ENCODE measurements at places on chromosomes 12 and 14. TPM values are rescaled to one million over a fixed set of nuclear protein-coding genes. Genes with fewer than 3 reads are reported as not detected.

The TBC1D30 gene
- 0.19 TPM for total RNA-seq

The ENDOU gene
- total RNA-seq: not detected

The CD4 gene
- 219 TPM for total RNA-seq

DNA sequence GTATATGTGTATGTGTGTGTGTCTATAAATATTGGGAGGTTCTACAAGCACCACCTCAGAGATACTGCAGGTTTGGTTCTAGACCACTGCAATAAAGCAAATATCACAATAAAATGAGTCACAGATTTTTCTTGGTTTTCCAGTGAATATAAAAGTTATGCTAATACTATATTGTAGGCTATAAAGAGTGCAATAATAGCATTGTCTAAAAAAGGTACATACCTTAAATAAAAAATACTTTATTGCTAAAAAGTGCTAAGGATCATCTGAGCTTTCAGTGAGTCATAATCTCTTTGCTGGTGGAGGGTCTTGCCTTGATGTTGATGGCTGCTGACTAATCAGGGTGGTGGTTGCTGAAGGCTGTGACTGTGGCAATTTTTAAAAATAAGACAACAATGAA is 111.1 kb downstream of the VEZT start:
- H3K27me3 ChIP-seq: no peaks in the 10 kb centered on the region
- H3K4me3 ChIP-seq: no peak overlapping the region
- no peaks in the 10 kb centered on the region for H3K36me3 ChIP-seq
- no peak overlapping the region for H3K27ac ChIP-seq
- no peak for DNase-seq
- H3K4me1 ChIP-seq: peaks cover under 1% of the 10 kb centered on the region

DNA sequence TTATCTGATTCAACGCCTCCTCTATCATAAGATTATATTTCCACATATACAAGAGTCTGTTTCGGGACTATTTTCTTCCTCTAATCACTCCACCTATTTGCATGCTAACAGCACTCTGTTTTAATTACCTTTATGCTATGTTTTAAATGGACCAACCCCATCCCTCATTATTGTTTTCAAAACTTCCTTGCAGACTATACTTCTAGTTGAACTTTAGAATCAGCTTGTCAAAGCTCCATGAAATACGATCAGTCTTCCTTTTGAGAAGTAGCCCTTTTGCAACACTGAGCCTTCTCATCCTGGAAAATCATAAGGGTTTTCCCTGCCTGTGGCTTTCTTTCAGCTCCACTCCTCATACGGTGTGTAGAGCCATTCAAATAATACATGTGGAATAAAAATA is 36.9 kb downstream of the ATG14 start:
- H3K4me1 ChIP-seq: peaks cover 29% of the 10 kb centered on the region
- no peaks in the 10 kb centered on the region for H3K27me3 ChIP-seq
- H3K4me3 ChIP-seq: no peak overlapping the region
- no peak for DNase-seq
- peaks cover 45% of the 10 kb centered on the region for H3K36me3 ChIP-seq

The ZFHX2 gene
- 1.1 TPM for total RNA-seq

The KRT6C gene
- not detected for total RNA-seq

DNA sequence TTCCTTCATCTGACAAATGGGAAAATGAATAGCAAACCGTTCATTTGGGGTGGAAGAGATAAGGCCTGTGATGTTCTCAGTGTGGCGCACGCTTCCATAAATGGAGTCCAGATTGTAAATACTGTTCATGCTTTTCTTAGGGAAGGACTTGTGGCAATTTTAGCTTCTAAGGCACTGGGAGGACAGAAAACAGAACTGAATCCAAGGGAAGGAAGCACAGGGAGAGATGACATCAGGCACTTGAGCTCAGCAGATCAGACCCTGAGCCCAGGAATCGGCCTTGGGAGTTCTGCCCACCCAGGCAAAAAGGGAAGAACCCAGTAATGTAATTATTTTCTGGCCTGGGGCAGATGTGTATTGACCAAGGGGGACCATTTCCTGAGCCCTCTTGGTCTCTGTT is 7.2 kb upstream of the SH2B3 start:
- DNase-seq: no peak
- no peaks in the 10 kb centered on the region for H3K36me3 ChIP-seq
- no peak overlapping the region for H3K4me3 ChIP-seq
- no peaks in the 10 kb centered on the region for H3K27me3 ChIP-seq
- H3K27ac ChIP-seq: no peak overlapping the region

The RND1 gene
- total RNA-seq: 1.2 TPM

GRCh38 chr14:74653386-74654138 is 41.5 kb upstream of the LTBP2 start:
- H3K27me3 ChIP-seq: no peaks in the 10 kb centered on the region
- no peak overlapping the region for H3K4me3 ChIP-seq
- DNase-seq: no peak

DNA sequence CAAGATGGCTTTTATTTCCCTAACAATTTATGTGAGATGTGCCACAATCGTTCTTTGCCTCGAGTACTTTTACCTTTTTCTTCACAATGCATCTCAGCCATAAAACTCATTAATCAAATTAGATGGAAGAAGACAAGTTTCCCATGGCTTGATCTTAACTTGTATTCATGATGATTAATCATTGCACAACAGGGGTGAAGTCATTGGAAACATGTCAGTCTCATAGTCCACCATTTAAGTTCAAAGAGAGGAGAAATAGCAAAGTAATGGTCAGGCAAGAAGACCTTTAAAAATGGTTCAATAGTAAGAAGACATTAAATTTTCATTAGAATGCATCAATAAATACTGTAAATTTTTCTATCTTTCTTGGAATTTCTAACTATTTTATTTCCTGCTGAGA is 136.3 kb downstream of the FOXG1 start:
- H3K27ac ChIP-seq: no peak overlapping the region
- H3K36me3 ChIP-seq: no peaks in the 10 kb centered on the region
- no peaks in the 10 kb centered on the region for H3K27me3 ChIP-seq

DNA sequence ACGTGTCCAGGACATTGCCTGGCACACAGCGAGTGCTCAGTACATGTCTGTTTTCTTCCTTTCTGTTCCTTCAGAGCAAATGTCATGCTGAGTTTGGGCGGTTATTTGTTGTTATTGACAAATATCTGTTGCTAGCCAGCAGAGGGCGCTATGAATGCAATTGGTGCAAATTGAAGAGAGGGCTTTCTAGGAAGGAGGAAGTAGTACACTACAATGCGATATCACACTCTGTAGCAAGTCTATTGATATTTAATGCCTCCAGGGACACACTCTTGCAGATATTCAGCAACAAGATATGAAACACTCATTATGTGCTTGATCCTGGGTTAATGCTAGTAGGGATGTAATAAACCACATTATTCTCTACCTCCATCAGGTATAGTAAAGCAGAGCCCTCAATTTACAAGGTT is 267.3 kb upstream of the SRRM4 start:
- DNase-seq: peak; percentile 42
- H3K27me3 ChIP-seq: no peaks in the 10 kb centered on the region
- no peak overlapping the region for H3K4me3 ChIP-seq
- no peaks in the 10 kb centered on the region for H3K4me1 ChIP-seq
- no peaks in the 10 kb centered on the region for H3K36me3 ChIP-seq

DNA sequence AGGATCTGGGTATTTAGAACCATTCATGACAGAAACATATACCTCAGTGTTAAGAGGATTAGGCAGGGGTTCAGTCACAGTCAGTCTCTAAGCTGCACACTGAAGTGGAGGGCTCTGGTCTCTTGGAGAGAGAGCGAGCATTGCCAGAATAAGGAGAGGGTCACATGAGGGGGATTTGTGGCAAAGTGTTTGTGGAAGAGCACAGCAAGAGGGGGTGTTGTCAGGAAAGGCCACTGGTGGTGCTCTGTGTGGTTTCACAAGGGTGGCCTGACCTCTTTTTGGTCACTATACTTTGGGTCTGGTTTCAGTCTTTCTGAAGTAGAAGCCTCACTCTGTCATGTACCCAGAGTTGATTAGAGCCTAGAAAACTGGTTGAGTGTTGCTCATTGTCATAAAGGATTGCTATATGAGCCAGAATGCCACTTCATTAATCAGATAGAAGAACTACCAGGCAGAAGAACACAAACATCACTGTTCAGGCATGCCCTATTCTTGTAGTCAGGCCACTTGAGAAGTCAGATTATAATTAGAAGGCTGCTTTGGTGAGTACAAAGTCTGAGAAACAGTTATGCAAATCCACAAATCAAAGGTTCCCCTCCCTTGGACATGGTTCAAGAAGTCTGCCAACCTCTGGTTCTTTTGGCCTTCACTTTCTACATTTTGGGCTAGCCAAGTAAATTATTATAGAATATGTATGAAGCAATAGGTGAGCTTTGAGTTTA is 8.4 kb downstream of the TMEM19 start:
- no peak for DNase-seq
- peaks cover 8% of the 10 kb centered on the region for H3K4me1 ChIP-seq
- peaks cover 35% of the 10 kb centered on the region for H3K36me3 ChIP-seq
- no peak overlapping the region for H3K27ac ChIP-seq
- H3K27me3 ChIP-seq: no peaks in the 10 kb centered on the region

The ATF1 gene
- 42.4 TPM for total RNA-seq

DNA sequence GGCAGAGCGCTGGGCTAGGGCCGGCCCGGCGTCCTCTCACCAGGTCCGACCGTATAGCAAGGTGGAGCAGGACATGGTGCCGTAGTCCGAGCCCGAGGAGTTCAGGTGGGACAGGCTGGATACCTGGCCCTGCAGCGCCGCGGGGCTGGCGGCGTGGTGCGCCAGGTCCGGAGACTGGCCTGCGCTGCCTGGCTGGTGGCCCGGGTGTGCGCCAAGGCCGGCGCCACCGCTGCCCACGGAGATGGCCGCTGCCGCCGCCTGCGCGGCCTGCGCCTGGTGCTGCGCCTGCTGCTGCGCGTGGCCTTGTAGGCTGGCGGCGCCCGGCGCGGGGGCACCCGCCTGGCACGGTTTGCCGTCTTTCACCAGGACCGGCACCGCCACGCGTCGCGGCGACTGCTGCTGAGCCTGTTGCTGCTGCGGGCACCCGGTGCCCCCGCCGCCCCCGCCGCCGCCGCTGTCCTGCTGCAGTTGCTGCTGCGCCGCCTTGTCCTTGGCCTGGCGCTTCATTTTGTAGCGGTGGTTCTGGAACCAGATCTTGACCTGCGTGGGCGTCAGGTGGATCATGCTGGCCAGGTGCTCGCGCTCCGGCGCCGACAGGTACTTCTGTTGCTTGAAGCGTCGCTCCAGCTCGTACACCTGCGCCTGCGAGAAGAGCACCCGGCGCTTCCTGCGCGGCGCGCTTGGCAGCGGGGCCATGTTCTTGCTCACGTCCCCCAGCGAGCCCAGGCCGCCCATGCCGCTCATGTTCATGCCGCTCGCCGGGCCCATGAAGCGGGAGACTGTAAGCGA is 2.6 kb downstream of the NKX2-1 start:
- no peak overlapping the region for H3K27ac ChIP-seq
- peaks cover 5% of the 10 kb centered on the region for H3K4me1 ChIP-seq
- peaks cover 3% of the 10 kb centered on the region for H3K36me3 ChIP-seq
- H3K4me3 ChIP-seq: no peak overlapping the region
- DNase-seq: no peak
- peaks cover 72% of the 10 kb centered on the region for H3K27me3 ChIP-seq

- no peak for DNase-seq
- H3K36me3 ChIP-seq: no peaks in the 10 kb centered on the region
- H3K27ac ChIP-seq: no peak overlapping the region
These were observed 10.8 kb downstream of the RAPGEF3 start for GRCh38 chr12:47747596-47748506.

The CMA1 gene
- total RNA-seq: not detected

The PPFIBP1 gene
- total RNA-seq: 8.6 TPM

The NTF3 gene
- total RNA-seq: not detected

DNA sequence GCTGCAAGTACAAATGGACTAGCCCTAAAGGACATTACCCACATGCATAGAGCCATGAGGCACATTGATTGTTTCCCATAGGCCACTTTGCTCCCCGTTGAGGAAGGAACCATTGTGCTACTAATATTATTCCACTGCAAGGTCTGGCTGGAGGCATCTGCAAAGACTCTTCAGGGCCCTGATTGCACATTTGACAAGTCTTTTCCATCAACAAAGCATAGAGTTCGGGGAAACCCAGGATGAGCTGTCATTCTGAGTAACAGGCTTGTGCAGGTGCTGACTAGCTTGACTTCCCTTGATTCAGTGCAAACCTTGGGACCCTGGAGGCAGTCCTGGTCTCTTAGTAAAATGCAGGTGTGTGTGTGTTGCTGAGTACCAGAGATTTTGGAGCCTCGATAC is 73.8 kb downstream of the SUSD6 start:
- peaks cover 79% of the 10 kb centered on the region for H3K4me1 ChIP-seq
- no peaks in the 10 kb centered on the region for H3K27me3 ChIP-seq
- peak overlapping the region; percentile 63 for H3K27ac ChIP-seq
- peak; percentile 54 for DNase-seq
- H3K36me3 ChIP-seq: peaks cover 19% of the 10 kb centered on the region

DNA sequence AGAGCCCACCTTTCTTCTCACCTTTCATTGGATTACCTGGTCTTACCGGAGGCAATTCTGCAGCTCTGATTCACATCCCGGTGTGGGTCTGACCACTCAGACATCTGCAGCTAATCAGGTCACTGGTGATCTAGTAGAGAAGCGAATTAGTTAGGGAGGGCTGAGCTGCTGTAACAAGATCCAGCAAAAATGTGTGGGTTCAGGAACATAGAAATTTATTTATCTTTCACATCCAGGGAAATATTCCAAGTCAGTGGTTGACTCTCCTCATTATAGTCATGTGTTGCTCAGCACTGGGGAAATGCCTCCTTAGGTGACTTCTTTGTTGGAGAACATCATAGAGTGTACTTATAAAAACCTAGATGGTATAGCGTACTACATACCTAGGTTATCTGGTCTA is 218.7 kb upstream of the PELI2 start:
- no peaks in the 10 kb centered on the region for H3K4me1 ChIP-seq
- H3K4me3 ChIP-seq: no peak overlapping the region
- no peaks in the 10 kb centered on the region for H3K36me3 ChIP-seq
- no peak overlapping the region for H3K27ac ChIP-seq

DNA sequence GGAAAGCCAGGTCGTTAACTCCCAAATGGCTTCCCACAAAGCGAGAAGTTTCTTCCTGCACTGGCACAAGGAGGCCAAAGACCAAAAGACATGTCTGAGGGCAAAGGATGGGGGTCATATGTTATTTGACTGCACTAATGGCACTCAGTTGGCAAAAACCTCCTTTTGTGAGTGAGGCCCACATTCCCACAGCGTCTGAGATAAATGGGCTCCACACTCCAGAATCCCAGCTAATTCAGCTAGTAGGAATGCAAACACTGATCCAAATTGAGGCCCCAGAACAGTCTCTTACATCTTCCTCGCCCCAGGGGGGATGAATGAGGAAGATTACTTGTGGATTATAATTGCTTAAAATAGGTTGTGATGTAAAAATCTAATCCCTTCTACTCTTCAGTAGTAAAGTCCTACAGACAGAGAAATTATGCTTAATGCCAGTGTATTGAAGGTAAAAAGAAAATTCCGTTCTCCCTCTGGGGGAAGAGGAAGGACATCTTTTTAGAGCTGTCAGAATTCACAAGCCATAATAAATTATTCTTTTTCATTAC is 86.4 kb upstream of the PIWIL1 start:
- no peaks in the 10 kb centered on the region for H3K36me3 ChIP-seq
- H3K4me3 ChIP-seq: no peak overlapping the region
- no peak overlapping the region for H3K27ac ChIP-seq

All from activated CD4-positive, alpha-beta T cell treated with anti-CD3 and anti-CD28 coated beads, Interleukin-2, amount 10 ng/mL, durations not matched to agents 7 days and 5 days (primary cell).